ENCODE measurements at places on chromosomes 5 and 9.
A peak's percentile ranks its signal among the peaks of the same experiment; 100 is the strongest.

GRCh38 chr9:130327781-130328348, 62.3 kb downstream of the HMCN2 start:
- DNase-seq, result no peak

DNA sequence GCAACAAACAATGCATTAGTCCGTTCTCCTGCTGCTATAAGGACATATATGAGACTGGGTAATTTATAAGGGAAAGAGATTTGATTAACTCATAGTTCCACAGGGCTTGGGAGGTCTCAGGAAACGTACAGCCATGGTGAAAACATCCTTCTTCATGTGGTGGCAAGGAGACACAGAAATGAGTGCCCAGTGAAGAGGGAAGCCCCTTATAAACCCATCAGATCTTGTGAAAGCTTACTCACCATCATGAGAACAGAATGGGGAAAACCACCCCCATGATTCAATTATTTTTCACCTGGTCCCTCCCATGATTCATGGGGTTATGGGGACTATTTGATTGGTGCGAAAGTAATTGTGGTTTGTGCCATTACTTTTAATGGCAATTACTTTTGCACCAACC, 655.8 kb upstream of the SEMA6A start:
- no peak for DNase-seq

DNA sequence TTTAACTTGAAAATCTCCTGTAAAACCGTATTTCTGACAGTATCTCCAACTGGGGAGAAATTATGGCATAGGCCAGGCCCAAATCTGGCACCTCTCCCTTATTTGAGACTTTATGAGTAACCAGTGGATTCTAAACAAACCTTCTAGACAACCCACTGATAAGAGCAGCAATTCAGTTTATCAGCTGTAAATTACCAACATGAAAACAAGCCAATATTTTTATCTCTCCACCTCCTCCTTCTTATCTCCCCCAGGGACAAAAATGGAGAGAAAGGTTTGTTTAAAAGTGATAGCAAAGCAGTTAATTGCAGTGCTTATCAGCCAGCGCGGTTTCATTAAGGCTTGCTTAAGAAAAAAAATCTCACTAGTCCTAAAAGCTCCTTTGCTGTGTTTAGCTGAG, 53.8 kb downstream of the KCNV2 start:
- no peak for DNase-seq

DNA sequence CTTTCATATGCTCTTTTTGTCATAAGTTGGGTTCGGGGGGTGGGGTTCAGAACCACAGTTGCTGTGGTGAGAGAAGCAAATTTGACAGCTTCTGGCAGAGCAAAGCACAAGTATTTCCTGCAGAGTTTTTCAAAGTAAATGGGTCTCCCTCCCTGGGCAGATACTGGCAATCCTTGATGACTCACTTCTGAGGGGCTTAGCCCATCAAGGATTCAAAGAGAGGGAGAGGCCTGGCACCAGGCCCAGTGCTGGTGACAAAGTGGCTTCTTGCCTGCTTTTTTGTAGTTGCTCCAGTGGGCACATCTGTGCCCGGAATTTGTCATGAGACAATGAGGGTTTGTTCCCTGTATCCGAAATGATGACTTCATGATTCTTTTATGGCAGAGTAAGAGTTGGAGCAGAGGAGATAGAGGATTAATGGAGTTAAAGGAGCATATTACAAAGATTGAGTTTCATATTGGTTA, 46.6 kb upstream of the TNC start:
- no peak for DNase-seq

- no peak for DNase-seq
Observed at GRCh38 chr9:28319981-28320380, 746.7 kb upstream of the C9orf72 start.

DNA sequence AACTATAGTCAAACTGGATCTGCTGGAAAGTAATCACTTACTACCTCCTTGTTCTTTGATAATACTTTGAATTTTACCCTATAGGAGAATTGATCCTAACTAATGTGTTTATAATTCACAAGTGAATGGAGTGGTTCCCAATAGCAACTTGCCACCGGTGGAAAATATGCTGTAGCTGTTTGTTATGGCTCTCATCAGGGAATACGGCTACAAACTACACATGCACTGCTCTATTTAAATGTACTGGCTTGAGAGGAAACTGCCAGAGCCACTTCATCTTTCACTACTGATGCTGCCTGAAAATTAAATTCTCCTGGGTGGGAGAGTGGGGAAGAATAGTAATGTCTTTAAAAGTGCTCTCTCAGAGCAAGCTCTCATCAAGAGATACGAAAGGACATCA, 448.5 kb upstream of the GRAMD2B start:
- no peak for DNase-seq

GRCh38 chr9:3181049-3181953, 337.4 kb upstream of the PUM3 start:
- DNase-seq, result peak; percentile 43

- DNase-seq, result no peak
Observed at GRCh38 chr5:79955941-79956670, 35.0 kb downstream of the MTX3 start.

DNA sequence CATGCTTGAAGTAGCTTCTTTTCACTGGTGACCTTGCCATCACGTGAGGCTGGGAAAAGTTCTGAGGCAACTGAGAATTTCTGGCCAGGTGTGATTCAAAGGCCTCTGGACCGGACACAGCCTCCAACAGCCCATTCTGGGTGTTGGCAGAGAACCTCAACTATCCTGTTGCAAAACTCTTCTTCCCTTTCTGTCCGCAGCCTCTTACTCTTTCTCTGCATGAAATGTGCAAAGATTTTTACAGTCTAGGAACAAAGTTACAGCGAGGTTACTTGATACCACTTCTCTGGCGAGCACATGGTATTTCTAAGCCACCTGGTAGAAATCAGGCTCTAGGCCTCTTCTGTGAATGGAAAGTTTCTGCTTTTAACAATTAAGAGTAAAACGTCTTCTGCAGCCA, 79.2 kb downstream of the FREM1 start:
- DNase-seq, result no peak

DNA sequence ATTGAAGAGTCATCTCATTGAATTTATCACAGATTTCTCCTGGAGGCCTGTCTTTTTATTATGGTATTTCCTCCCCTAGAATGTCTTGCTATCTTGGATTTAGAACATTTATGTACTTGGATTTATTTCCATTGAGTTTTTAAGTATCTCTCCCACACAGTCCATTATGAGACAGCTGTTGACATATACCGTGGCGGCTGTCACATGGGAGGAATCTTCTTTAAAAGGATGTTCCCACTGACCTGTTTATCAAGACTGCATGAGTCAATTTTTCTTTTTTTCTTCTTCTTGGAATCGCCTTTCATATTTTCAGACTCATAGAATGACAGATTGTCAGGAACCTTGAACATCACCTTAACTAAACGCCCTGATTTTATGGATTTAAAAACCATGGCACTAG, 2.9 kb upstream of the CAVIN4 start:
- DNase-seq, result no peak

GRCh38 chr5:164256351-164256750, 750.9 kb downstream of the MAT2B start:
- DNase-seq, result no peak

DNA sequence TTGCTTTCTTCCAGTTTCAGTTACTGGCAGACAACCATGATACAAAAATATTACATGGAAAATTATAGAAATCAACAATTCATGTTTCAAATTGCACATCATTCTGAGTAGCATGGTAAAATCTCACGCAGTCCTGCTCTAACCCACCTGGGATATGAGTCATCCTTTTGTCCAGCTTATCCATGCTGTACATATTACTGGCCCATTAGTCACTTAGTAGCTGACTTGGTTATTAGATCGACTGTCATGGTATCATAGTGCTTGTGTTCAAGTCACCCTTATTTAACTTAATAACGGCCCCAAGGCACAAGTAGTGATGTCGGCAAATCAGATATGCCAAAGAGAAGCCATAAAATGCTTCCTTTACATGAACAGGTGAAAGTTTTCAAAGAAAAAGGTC, 41.2 kb downstream of the NADK2 start:
- DNase-seq, result no peak

GRCh38 chr5:115179030-115179393, 9.3 kb upstream of the TRIM36 start:
- DNase-seq, result no peak

DNA sequence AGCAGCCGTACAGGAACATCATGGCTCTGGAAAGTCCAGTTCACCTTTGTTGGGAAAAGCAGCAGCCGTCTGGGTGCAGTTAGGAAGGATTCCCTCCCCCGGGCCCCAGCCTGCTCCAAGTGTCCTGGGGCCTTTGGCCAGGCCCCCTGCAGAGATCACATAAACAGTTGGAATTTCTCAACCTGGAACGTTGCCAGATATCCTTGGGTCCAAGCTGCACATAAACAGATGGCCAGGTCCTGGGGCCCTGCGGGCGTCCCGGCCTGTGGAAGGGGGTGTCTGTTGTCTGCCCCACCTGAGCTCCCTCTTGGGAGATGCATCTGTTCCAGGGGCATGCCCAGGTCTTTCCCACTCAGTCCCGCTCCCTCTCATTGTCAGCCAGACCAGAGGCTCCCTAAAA, 92.7 kb downstream of the COL5A1 start:
- DNase-seq, result no peak

DNA sequence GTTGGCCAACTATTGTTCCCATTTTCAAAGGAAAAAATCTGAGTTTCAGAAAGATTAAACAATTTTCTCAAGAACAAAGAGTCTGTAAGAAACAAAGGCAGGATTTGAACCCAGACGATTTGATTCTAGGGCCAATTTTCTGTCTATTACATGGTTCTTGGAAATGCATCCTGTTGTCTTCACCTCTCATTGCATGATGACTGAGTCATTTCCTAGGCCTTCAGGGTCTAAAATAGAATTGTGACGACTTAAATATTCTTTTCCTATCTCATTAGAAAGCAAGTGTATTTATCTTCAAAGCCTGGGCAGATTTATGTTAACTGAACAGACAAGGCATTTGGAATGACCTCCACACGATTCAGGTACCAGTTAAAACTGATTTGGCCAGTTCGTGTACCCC, 512.9 kb downstream of the NTRK2 start:
- no peak for DNase-seq

- peak; percentile 12 for DNase-seq
Observed at GRCh38 chr9:128470560-128470959, 14.8 kb downstream of the ODF2 start.

DNA sequence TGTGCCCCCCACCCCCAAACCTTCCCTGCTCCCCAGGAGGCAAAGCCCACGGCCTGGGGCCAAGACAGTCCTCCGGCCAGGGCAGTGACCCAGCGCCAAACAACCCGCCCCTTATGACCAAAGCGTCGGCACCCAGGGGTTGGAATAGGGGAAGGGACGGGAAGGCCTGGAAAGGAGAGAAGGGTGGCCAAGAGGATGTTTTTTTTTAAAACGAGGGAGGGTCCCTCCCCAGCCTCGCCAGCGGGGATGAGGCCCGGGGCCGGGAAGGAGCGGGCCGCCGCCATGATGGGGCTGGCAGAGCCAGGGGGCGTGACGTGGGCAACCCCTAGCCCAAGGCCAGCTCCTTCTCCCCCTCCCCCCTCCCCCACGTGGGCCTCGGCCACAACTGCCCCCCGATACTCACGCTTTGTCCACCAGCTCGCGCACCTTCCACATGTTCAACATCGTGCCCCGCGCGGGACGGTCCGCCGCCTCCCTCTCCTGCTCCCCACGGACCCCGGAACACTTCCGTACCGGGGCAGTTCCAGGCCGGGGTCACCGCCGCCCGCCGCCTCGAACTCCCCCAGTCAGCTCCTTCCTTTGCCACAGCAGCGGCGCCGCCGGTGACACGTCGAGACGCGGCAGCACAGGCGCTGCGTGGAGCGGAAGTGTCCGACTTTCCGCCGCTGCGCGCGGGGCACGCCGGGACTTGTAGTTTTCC, at the start of gene CLINT1:
Gene CLINT1, minus strand, starts transcription at position 619 of the 700 bp plus-strand sequence. Its CDS starts 175 bp downstream, at position 444.
- peak; percentile 92 for DNase-seq

- DNase-seq, result no peak
Observed at GRCh38 chr9:114169029-114169951, 14.0 kb downstream of the COL27A1 start.

DNA sequence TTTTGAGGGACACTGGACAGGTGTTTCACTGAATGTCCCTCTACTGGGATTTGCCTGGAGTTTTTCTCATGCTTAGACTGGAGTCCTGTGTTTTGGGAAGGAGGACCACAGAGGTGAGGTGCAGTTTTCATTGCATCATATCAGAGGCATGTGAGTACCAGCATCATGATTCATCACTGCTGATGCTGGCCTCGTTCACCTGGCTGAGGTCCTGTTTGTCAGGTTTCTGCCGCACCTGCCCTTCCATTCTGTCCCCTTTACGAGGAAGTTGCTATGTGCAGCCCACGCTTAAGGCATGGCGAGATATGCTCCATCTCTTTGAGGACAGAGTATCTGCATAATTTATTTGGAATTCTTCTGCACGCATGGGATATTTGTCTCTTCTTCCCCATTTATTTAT, 162.1 kb downstream of the TENT4A start:
- no peak for DNase-seq

GRCh38 chr5:65815161-65815560, 93.2 kb downstream of the NLN start:
- no peak for DNase-seq

DNA sequence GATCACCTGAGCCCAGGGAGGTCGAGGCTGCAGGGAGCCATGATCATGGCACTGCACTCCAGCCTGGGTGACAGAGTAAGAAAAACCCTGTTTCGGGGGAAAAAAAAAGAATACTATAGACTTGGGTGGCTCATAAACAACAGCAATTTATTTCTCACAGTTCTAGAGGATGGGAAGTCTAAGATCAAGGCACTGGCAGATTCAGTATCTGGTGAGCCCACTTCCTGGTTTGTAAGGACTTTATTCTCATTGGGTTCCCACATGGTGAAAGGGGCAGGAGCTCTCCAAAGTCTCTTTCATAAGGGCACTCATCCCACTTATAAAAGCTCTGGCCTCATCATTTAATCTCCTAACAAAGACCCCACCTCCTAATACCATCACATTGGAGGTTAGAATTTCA, 8.7 kb downstream of the HINT1 start:
- DNase-seq, result no peak

DNA sequence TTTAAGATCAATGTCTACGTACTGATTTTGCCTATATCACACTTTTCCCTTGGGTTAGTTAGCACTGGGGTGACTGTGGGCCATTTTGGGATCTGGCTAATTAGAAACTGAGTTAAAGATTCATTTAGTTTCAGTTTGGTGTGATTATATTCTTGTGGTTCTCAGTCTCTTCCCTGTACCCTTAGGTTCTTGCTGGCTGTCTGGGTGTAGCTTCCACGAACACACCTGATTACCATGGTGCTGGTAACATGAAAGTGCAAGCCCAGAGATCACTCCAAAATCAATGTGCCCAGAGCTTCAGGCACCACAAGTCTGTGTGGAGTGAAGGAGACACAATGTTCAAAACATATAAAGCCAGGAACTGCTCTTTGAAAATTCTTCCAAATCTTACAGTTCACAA, 248.1 kb downstream of the PDE4D start:
- no peak for DNase-seq

DNA sequence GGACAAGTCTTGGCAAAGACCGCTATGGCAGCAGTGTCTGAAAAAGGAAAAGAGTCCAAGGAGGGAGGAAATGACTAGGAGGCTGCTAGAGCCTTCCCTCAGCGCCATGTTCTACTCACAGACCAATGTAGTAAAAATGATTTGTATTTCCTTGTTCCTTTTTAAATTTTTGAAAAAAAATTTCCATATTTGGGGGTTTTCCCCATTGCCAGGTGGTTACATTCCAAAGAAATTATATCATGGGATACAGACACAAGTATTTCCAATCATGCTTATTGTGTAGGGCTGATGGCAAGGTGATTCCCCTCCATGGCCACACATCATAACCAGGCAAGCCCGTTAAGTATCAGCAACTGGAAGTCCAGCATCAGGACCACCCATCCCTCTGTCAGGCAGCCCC, 138.2 kb downstream of the PIP5K1B start:
- no peak for DNase-seq

GRCh38 chr9:136343121-136343883, 16.0 kb downstream of the GPSM1 start:
- no peak for DNase-seq

- no peak for DNase-seq
Observed at GRCh38 chr5:81980160-81980559, 8.3 kb downstream of the ATG10 start.
